ENCODE measurements at places on chromosomes 1 and 21.

- DNase-seq = no peak
Measured at GRCh38 chr1:61253912-61254633, 171.7 kb downstream of the NFIA start.

GRCh38 chr1:153688276-153688675 is 9.8 kb downstream of the NPR1 start:
- DNase-seq = no peak

GRCh38 chr1:175338387-175339135 is 146.0 kb upstream of the KIAA0040 start:
- DNase-seq = no peak

DNA sequence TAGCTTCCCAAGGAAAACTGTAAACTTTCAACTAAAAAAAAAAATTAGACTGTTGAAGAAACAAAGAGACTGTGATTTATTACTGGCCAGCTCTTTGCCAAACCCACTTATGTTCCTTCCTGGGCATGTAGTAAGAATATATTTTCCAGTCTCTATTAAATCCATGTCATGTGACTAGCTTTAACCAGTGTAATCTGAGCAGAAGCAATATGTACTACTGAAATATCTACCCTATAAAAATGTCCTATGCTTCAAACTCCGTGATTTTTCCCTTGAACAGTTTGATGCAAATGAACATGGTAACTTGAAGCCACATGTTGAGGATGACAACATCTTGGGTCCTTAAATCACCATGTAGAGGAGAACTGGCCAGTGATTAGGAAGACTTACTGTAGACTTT is 144.5 kb downstream of the NTMT2 start:
- no peak for DNase-seq

GRCh38 chr1:211267204-211267857 is 8.2 kb downstream of the RCOR3 start:
- DNase-seq = no peak

DNA sequence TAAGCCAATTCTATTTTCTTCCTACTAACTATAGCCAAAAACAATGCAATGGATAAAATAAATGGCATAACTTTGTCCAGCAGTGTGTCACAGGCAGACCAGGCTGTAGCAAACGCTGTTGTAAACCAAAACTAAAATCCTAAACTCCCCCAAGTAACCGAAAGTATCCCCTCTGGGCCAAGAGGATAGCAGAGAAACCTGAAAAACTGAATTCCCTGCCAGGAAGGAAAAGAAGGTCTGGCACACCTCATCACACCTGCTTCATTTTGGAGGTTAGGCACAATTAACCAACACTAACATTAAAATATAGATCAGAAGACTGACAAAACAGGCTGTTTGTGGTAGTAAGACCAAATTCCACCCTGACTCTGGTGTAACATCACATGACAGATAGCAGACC is 356.8 kb upstream of the C1orf87 start:
- DNase-seq = no peak
